ENCODE measurements at places on chromosomes 6 and 20.

DNA sequence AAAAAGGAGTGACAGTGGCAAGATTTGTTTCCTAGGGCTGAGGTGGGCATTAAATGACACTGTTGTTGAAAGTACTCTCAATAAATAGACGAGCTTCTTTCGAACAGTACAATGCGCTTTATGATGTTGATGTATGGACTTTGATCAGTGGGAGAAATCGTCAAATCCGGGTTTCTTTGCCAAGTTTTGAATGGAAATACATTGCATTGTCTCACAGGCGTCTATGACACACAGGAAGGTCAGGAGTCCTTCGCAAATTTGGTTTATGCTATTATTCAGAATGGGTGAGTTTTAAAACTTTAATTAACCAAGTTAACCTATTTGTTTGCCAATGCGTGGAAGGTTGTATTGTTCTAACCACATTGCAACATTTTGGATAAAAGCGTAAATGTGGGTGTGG is 547.3 kb upstream of the SLC35B3 start:
- no peak for DNase-seq

GRCh38 chr6:106785298-106785697 is 155.9 kb downstream of the QRSL1 start:
- no peak for DNase-seq

GRCh38 chr6:56292505-56293181 is 45.3 kb upstream of the COL21A1 start:
- no peak for DNase-seq

DNA sequence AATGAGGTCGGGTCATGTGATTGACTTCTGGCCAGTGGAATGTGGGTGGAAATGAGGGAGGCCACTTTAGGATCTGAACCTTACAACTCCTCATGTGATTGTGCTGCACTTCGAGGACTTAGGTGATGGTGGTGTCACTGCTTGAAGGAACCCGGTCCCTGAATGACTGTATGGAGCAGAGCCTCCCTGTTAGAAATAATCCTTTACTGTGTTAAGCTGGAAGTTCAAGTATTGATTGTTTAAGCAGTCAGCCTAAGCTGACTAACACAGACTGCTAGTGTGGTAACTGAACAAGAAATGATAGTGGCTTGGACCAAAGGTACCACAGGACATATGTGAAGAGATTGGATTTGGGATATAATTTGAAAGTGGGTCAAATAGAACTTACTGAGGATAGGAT is 138.0 kb downstream of the OPN5 start:
- no peak for DNase-seq

- DNase-seq = no peak
These were observed 856.9 kb downstream of the EYS start for GRCh38 chr6:64850121-64850520.

DNA sequence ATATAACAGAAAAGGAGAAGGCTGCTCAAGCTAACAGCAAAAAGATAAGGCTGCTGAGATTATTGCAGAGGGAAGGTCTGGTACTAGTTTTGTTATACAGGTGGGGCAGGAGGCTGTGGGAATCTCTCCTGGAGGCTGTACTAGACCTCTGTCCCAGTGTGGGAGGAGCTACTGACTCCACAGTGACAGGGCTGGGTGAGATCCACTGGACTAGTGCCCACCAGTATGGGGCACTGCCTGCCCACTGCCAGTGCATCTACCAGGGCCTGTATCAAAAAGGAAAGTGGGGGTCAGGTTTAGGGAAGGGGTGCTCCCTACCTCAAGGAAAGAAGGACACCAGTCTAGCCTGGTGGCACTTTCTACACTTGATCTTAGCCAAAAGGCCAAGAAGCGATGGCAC is 30.1 kb downstream of the GSTA2 start:
- DNase-seq = no peak

GRCh38 chr6:54029187-54029586 is 82.1 kb upstream of the MLIP start:
- no peak for DNase-seq

DNA sequence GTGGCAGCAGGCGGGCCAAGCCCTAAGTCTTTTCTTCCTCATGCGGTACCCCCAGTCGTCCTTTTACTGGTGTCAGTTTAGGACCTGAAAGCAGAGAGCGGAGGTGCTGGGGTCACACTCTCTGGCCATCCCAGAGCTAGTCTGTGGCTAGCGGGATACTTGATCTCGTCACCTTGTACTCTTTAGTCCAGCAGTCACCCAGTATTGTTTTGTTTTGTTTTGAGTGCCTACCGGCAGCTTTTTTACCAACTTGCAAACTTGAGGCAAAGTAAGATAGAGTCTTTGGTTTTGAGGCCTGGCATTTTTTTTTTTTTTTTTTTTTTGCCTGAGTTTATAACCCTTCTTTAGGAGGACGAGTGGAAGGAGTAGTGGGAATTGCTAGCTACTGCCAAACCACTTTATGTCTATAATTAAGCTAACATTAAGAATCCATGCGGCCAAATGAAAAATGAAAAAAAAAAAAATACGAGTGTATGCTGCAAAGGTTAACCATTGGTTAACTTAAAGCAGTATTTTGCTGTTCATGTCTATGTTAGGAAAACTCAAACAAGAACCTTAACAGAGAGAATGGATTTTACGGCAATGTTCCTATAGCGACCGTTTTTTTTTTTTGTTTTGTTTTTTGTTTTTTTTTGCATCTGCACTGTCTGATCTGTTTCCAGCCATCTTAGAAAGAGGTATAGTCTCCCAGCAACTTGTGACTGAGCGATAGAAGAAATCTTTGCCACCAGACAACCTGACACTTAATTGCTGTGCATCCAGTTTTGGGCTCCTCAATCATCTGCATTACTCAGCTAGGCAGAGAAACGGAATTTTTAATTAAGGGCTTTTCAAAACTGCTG is 56.9 kb downstream of the FAM217A start:
- no peak for DNase-seq

DNA sequence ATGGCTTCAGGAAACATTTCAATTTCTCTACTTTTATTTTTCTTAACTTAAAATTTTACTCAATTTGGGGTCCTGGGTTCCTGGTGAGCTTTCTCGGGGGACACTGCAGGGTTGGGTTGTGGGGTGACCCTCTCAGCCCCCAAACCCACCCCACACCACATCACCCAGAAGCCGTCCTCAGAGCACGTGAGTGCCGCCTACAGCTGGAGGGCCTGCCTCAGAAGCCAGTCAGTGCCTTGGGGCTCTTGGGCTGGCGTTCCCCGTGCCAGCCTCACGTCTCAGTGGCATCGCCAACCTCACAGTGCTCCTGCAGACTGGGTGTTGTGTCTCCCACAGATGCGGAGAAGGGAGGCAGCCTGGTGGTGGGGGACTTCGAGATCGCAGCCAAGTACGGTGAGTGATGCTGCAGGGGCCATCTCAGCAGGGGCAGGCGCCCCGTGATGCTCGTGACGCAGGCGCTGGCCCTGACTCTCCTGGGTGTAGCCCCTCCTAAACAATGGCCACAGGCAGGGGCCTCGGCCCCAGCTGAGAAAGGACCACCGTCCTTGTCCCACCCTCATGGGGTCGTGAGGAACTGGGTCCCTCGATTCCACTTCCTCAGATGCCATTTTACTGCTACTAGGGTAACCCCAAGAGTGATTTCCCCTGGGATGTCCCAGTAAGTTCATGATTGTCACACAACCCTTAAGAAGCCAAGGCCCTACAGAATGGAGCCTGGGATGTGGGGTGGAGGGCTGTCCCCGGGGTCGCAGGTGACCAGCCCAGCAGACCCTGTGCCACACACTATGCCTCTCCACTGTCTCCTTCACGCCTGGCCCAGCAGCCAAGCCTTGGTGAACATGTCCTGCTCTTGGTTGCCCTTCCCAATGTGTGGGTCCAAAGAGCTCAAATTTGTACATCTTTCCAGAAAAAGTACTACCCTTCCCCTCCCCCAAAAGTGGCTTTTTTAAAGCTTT is 23.8 kb upstream of the PYGB start:
- DNase-seq = no peak

- DNase-seq = no peak
These were observed 54.5 kb downstream of the TMEM242 start for GRCh38 chr6:157268835-157269234.

- no peak for DNase-seq
These were observed 15.7 kb downstream of the SLC23A2 start for GRCh38 chr20:4985658-4986057.

DNA sequence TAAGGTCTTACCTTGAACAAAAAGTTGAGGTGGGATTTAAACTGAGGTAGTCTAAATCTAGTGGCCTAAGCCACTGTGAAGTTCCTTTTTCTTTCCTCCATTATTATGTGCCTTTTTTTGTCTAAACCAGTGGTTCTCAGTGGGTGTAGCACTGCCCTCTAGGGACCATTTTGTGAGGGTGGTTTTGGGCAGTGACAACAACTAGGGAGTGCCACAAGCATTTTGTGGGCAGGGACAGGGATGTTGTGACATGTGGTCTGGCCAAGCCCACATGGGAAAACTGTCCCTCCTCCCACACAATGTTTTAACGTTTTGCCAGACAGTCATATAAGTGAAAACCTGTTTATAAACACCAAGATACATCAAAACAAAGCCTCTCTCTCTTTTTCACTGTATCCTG is 899.4 kb upstream of the FLRT3 start:
- no peak for DNase-seq

Measured in stimulated activated CD8-positive, alpha-beta memory T cell treated with anti-CD3 and anti-CD28 coated beads, Interleukin-2, amount 100 ng/mL, for 1 hour (primary cell).